ENCODE measurements at places on chromosomes 11 and 22.
A peak's percentile ranks its signal among the peaks of the same experiment; 100 is the strongest.

- DNase-seq: no peak
These were observed 6.4 kb upstream of the CCDC86 start for GRCh38 chr11:60835534-60835846.

DNA sequence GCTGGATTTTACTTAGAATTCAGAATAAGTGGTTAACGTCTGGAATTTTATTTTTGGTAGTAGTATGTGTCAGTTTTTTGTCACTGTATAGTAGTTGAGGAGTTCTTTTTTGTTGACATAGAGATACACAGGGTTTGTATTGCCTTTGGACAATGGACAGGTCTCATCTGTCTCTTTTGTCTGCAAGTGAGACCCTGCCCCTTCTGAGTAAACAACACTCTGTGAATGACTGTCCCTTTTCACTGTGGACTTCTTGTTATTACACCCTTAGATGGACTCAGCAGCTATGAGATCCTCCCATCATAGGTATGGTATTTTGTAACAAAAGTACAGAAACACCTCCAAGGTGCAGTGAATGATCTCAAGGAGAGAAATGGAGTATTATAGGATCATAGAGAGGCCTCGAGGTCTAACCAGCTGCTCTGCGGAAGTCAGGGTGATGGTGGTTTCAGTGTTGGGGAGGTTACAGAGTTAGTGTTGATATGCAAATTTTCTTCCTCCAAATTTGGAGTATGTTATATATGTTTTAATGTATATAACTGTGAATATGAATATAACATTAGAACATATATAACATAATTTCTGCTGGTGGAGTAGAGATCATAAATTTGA, 7.8 kb downstream of the PPP6R3 start:
- peak; percentile 24 for DNase-seq

GRCh38 chr22:21764038-21764804, 28.6 kb upstream of the YPEL1 start:
- DNase-seq: no peak

- no peak for DNase-seq
These were observed 64.6 kb downstream of the ST3GAL4 start for GRCh38 chr11:126419801-126420697.

DNA sequence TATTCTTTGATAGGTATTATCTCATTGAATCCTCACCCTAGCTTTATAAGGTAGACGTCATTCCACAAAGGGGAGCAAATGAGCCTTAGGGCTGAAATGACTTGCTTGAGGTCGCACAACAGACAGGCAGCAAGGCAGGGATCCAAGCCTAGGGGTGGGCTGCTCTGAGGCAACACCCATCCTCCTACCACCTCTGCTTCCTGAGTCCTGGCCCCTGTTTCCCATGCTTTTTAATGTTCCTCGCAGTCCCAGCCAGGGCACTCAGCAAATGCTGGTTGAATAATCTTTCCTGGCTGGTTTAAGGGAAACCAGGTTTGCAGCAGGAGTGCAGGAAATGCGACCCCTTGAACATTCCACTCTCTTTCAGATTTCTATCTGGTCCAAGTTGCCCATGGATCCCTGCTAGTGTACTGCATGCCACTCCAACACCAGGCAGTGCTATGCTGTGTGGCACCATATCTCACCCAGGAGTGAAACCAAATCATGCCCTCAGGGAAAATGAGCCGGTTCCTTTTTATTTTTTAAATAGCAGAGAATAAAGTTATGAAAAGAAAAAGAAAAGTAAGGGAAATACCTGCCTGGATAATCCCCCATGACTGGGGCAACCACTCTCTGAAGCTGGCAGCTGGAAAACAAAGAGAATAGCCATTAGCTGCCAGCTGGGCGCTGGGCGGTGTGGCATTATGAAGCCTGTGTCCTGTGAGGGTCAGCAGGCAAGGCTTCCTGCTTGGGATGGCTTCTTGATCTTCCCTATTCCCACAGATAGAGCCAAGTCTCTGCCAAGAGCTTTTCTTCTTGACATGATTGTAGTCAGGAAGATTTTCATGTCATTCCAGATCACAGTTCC, 21.8 kb downstream of the MICAL2 start:
- DNase-seq: no peak

- DNase-seq: no peak
These were observed 30.4 kb upstream of the CKAP5 start for GRCh38 chr11:46876471-46876870.

DNA sequence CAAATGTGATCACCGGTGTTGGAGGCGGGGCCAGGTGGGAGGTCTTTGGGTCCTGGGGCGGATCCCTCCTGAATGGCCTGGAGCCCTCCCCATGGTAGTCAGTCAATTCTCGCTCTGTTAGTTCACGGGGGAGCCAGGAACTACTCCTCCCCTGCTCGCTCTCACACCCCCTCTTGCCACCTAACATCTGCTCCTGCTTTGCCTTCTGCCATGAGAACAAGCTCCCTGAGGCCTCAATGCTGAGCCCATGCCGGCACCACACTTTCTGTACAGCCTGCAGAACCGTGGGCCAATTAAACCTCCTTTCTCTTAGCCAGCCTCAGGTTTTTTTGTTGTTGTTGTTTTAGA, 135.7 kb downstream of the SHANK2 start:
- DNase-seq: no peak
